Hepatocyte (in vitro differentiated cells): ENCODE measurements at places on chromosomes 1 and 21. TPM values are rescaled to one million over a fixed set of nuclear protein-coding genes. Genes with fewer than 3 reads are reported as not detected.

GRCh38 chr1:91564888-91565701, 64.4 kb downstream of the CDC7 start:
- H3K4me1 ChIP-seq: no peaks in the 10 kb centered on the region
- H3K4me3 ChIP-seq: no peak overlapping the region
- no peak for DNase-seq
- H3K27ac ChIP-seq: no peak overlapping the region

GRCh38 chr1:25809283-25809926, 9.4 kb downstream of the SELENON start:
- H3K4me1 ChIP-seq: no peaks in the 10 kb centered on the region
- no peak overlapping the region for H3K27ac ChIP-seq
- DNase-seq: no peak
- H3K36me3 ChIP-seq: no peaks in the 10 kb centered on the region
- H3K27me3 ChIP-seq: no peaks in the 10 kb centered on the region

The SPTA1 gene
- 1.1 TPM in 1 of 2 replicates, not detected in the other for polyA plus RNA-seq

DNA sequence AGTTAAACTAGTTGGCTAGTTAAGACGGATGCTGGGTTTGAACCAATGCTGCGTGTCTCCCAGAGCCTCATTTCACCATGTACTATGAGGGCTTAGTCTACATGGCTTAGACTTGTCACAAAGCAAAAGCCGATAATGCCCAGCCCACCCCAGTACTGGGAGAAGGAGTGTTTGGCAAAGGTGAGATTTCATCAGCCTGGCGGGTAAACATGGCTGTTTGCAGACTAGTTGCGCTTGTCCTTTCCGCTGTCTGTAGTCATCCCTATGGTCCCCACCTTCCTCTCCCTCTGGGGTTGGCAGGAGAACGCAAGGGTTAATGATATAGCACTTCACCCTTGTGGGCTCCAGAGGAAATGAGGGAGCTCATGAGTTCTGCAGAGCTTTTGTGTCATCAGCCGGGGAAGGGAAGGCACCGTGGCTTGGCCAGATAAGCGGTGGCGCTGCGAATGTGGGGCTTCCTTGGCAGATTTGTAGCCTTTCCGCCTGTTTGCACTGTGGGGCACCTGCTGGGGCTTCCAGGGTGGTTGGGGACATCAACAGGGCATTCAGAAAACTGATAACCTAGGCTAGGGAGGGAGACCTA, 29.2 kb downstream of the SOX13 start:
- H3K27me3 ChIP-seq: no peaks in the 10 kb centered on the region
- H3K27ac ChIP-seq: peak overlapping the region; percentile 39
- H3K4me3 ChIP-seq: no peak overlapping the region
- no peaks in the 10 kb centered on the region for H3K36me3 ChIP-seq
- peaks cover 35% of the 10 kb centered on the region for H3K4me1 ChIP-seq
- DNase-seq: no peak

DNA sequence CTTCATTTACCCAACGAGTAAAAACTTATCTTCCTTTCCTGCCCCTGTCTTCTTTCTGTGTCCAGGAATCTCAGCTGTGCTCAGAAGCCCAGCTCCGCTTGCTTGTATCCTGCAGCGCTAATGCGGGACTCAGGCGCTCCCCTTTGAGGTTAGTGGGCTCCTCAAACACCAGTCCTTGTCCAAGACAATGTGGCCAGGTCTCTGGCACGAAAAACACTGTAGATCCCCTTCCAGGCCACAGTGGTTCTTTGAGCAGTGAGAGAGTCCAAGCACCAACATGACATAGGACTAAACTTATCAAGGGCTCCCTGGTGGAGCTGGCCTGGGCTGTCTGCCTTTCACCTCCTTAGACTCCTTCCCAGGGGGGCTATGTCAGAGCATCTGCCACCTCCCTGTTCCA, 53.7 kb downstream of the PLD5 start:
- no peaks in the 10 kb centered on the region for H3K36me3 ChIP-seq
- no peak for DNase-seq
- H3K4me3 ChIP-seq: no peak overlapping the region

DNA sequence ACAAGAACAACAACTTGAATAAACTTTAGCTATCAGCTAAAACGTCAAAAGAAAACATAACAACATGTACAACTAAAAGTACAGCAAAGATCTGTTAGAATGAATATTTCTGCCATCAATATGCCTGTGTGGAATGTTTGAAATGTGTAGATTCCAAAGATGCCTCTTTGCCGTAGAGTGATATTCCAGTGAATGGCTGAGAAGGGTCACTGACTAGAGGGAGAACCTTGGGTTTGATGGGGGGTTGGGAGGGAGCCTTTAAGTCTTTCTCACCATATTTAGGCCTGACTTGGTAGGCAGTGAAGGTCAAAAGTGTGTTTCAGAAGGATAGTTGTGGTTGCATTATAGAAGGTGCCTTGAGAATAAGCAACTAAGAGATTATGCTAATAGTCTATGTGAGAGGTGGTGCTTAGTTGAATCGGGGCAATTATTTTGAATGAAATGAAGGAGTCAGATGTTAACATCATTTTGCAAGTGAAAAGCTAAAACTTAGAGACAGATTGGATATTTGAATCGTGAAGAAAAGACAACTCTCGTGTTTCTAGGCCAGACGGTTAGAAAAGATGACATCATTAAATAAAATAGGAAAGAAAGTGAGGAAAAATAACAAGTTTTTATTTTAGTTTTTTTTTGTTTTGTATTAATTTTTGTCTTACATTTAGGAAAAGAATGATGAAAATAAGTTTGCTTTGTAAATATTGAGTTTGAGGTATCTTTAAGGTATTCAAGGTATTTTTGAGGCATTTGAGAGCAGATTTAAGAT, 53.8 kb downstream of the PLA2G4A start:
- H3K27me3 ChIP-seq: no peaks in the 10 kb centered on the region
- H3K36me3 ChIP-seq: no peaks in the 10 kb centered on the region
- no peak for DNase-seq
- peaks cover 7% of the 10 kb centered on the region for H3K4me1 ChIP-seq
- H3K4me3 ChIP-seq: no peak overlapping the region

DNA sequence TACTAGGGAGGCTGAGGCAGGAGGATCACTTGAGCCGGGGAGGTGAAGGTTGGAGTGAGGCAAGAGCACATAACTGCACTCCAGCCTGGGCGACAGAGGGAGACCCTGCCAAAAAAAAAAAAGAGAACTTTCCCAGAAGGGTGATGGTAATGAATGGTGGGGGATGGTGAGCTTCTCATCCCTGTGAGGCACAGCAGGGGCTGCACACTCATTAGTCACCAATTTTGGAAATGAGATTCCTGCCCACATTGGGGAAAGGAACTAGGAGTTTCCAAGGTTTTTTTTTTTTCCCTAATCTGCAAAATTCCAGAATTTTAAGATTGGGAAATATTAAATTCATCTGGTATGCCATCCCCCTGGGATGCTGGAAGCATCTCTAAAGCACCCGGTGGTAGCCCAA, 50.2 kb upstream of the SSBP3 start:
- no peak overlapping the region for H3K4me3 ChIP-seq
- no peak for DNase-seq
- H3K27me3 ChIP-seq: no peaks in the 10 kb centered on the region
- H3K27ac ChIP-seq: no peak overlapping the region
- H3K36me3 ChIP-seq: no peaks in the 10 kb centered on the region

GRCh38 chr1:197001828-197002227, 24.5 kb downstream of the CFHR5 start:
- H3K4me1 ChIP-seq: no peaks in the 10 kb centered on the region
- H3K27me3 ChIP-seq: no peaks in the 10 kb centered on the region
- H3K36me3 ChIP-seq: no peaks in the 10 kb centered on the region

The ZSWIM5 gene
- 2.0 and 2.9 TPM in 2 replicates for polyA plus RNA-seq

DNA sequence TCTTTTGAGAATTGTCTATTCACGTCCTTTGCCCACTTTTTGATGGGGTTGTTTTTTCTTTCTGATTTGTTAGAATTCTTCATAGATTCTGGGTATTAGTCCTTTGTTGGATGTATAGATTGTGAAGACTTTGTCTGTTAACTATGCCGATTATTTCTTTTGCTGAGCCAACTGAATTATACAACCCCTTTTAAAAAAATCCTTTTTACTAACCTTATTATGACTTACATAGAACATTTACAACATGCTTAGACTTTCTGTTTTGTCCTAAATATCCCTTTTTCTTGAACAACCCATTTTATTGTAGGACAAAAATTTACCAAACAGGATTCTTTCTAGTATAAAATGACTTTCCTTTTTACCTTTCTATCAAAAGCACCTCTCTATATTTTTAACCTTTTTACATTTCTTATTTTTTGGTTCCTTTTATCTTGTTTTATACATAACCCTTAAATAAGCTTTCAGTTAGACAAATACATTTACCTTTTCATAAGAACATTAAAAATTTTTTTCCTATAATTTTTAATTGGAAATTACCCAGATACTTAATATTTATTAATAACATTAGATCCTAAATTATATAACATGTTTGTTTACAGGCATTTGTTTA, 70.4 kb upstream of the TTLL7 start:
- DNase-seq: no peak
- no peaks in the 10 kb centered on the region for H3K4me1 ChIP-seq
- no peaks in the 10 kb centered on the region for H3K36me3 ChIP-seq
- no peak overlapping the region for H3K27ac ChIP-seq
- H3K27me3 ChIP-seq: no peaks in the 10 kb centered on the region

GRCh38 chr1:185681034-185681633, 53.1 kb upstream of the HMCN1 start:
- no peak overlapping the region for H3K4me3 ChIP-seq
- no peaks in the 10 kb centered on the region for H3K27me3 ChIP-seq
- no peak overlapping the region for H3K27ac ChIP-seq
- H3K4me1 ChIP-seq: no peaks in the 10 kb centered on the region

- H3K36me3 ChIP-seq: no peaks in the 10 kb centered on the region
- H3K27me3 ChIP-seq: peaks cover 6% of the 10 kb centered on the region
- no peak overlapping the region for H3K27ac ChIP-seq
- H3K4me3 ChIP-seq: no peak overlapping the region
- no peak for DNase-seq
- H3K4me1 ChIP-seq: no peaks in the 10 kb centered on the region
Measured at GRCh38 chr1:53336146-53336545, 8.3 kb upstream of the LRP8 start.

The SDC3 gene
- polyA plus RNA-seq: 51.0 and 60.0 TPM in 2 replicates

DNA sequence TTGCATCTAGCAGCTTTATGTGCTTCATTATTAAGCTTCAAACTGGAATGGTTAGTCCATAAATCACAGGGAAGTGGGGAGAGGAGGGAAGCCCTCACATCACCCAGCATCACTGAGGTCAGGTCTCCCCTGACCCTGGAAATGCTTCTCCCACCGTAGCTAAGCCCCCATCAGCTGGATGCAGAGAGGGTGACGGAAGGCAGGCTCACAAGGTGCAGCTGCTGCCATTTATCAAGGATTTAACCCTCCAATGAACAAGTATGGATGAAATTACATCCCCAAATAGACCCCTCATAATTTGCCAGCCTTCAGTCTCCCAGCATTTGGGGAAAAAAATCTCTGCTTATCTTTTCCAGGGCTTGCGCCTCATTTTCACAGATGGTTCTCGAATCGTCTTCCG, 60.8 kb downstream of the PGM1 start:
- H3K4me1 ChIP-seq: no peaks in the 10 kb centered on the region
- no peaks in the 10 kb centered on the region for H3K36me3 ChIP-seq
- no peaks in the 10 kb centered on the region for H3K27me3 ChIP-seq
- H3K4me3 ChIP-seq: no peak overlapping the region

DNA sequence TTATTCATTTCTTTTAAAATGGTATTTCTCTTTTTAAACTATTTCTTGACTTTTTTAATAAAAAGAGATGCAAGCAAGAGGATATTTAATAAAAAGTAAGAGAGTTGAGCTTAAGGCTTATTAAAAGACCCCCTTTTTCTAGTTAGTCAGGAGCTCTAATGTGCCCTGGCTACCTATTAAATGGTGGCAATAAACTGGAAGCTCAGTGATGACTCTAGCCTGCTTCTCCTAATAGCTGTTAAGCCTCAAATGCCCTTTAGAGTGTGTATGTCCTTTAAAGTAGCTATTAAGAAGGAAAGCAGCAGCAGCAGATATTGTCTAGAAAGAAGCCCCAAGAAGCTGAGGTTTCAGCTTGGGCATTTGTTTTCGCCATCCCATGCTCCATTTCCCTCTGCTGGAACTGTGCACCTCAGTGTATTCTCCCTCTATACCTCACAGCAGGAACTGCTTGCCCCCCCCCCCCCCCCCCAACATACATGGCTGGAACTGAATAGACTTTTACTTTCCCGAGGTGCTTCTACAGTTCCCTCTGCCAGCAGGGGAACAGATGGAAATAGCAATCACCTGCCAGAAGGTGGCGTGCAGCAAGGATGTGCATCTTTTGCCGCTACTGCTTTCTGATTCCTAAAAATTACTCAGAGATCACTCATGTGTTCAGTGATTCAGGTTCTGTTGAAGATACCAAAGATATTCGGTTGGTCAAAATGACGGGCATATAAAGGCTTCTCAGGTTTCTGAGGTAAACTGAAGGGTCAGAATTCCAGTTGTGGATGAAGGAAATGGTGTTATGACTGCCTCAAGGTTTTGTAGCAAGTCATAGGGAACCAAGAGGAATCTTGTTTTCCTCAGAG, 2.5 kb downstream of the RGS4 start:
- H3K27me3 ChIP-seq: peaks cover 13% of the 10 kb centered on the region
- DNase-seq: peak; percentile 77
- no peak overlapping the region for H3K27ac ChIP-seq

The MYBPH gene
- 0.70 TPM in 1 of 2 replicates, not detected in the other for polyA plus RNA-seq

GRCh38 chr1:15430787-15431570, 7.3 kb upstream of the CTRC start:
- peak; percentile 73 for DNase-seq
- H3K27me3 ChIP-seq: no peaks in the 10 kb centered on the region
- no peaks in the 10 kb centered on the region for H3K36me3 ChIP-seq
- H3K27ac ChIP-seq: no peak overlapping the region
- H3K4me1 ChIP-seq: peaks cover 17% of the 10 kb centered on the region

The LCE3D gene
- polyA plus RNA-seq: not detected in 2 replicates

- peak; percentile 76 for DNase-seq
- no peaks in the 10 kb centered on the region for H3K27me3 ChIP-seq
- no peak overlapping the region for H3K4me3 ChIP-seq
- no peaks in the 10 kb centered on the region for H3K36me3 ChIP-seq
Measured at GRCh38 chr1:87226341-87226760, 102.3 kb upstream of the LMO4 start.

DNA sequence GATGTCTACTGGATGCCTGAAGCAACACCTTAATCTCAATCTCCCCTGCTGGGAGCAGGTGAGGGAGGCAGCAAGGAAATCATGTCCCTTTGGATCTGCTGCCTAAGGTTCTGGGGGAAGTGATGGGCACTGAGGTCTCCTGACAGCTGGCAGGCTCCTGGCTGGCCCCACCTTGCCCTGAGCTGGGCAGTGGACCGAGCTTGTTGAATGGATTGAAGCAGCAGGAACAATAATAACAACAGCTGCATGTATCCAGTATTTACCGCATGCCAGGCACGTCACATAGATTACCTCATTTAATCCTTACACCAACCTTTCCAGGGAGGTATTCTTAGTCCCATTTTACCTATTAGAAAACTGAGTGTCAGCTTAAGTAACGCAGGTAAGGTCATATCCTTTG, 133.9 kb downstream of the PLXNA2 start:
- peaks cover 10% of the 10 kb centered on the region for H3K4me1 ChIP-seq
- H3K4me3 ChIP-seq: no peak overlapping the region
- H3K27me3 ChIP-seq: no peaks in the 10 kb centered on the region
- no peaks in the 10 kb centered on the region for H3K36me3 ChIP-seq

The CD53 gene
- 0.79 and 2.1 TPM in 2 replicates for polyA plus RNA-seq

The COL9A2 gene
- 24.9 and 33.5 TPM in 2 replicates for polyA plus RNA-seq

GRCh38 chr1:29297450-29297849, 61.1 kb downstream of the PTPRU start:
- H3K4me1 ChIP-seq: no peaks in the 10 kb centered on the region
- no peaks in the 10 kb centered on the region for H3K36me3 ChIP-seq
- H3K4me3 ChIP-seq: no peak overlapping the region
- H3K27me3 ChIP-seq: no peaks in the 10 kb centered on the region

The CASQ1 gene
- polyA plus RNA-seq: 0.51 and 0.57 TPM in 2 replicates
